Omental fat pad (tissue), 4 donors: ENCODE measurements at places on chromosomes 11 and 22. TPM values are rescaled to one million over a fixed set of nuclear protein-coding genes. Genes with fewer than 3 reads are reported as not detected.

- no peak for DNase-seq
Measured at GRCh38 chr11:74417379-74417804, 19.2 kb upstream of the PGM2L1 start.

GRCh38 chr11:108858622-108859021 is 193.8 kb downstream of the DDX10 start:
- DNase-seq: no peak

DNA sequence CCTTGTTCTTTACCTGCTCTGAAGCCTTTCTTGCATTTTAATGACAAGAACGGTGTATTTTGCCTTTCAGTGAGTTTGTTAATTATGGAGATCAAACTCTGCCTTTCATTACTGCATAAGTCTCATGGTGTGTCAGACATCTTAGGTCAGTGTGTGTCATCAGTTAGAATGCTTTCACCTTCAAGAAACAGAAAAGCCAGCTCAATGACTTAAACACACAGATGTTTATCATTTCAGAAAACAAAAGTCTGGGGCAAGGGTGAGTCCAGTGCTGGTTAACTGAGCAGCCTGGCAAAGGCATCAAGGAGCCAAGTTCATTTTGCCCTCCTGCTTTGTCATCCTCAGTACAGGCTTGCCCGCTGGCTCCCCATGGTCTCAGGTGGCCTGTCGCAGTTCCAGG is 54.5 kb downstream of the PACS1 start:
- no peak for DNase-seq

DNA sequence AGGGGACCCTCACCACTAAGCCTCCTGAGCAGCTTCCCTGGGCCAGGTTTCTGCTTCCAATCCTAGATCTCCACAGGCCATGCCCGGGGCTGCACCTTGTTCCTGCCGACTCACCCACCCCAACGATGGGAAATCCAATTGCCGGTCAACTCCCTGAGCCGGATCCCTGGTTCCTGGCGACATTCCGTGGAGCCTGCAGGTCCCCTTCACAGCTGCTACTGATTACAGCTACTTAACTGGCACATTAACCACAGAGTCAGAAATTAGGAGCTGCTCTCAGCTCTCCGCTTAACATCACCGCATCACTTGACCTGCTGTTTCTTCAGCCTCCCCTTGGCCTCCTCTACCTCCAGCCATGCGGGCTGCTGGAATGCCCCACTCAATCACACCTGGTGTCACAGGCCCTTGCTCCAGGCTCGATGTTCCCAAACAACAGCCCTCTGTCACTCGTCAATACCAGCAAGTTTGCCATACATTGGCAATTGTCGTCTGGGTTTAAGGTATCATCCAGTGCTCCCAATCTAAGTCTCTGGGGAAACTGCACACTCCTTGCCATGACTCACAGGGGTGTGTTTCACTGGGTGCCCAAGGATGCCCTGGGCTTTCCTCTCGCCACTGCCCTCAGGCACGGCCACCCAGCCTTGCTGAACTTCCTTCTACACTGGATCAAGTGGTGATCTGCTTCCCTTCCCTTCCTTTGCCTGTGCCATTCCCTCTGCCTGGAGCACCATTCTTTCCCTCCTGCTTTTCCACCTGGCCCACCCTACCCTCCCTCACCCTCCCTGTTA is 181.0 kb downstream of the MN1 start:
- DNase-seq: no peak

DNA sequence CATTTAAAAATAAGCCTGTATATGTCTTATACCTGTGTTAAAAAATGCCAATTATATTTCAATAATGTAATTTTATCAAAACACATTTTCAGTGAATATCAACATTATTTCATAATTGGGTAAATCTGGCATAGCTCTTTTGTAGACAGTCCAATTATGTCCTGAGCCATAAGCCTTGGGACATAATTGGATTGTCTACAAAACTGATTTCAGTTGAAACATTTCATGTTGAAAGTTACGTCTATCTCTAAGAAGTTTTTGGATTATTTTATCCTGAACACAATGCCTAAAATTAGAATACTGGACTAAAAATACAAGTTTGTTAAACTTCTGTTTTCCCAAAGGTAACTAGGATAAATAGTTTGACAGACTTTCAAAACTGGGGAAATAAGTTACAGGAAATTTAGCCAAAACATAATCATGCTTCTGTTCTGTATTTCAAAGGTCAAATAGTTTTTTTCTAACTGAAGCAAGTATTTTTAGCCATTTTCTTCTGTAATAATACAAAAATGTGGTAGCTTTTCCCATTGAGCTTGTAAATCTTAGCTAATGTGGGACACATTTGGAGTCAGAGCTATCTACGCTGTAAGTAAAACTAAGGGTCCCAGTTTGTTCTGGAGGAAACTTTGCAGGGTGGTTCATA is 100.7 kb upstream of the BIRC3 start:
- DNase-seq: no peak

- no peak for DNase-seq
Measured at GRCh38 chr11:97685695-97686094, 1295.9 kb downstream of the JRKL start.

DNA sequence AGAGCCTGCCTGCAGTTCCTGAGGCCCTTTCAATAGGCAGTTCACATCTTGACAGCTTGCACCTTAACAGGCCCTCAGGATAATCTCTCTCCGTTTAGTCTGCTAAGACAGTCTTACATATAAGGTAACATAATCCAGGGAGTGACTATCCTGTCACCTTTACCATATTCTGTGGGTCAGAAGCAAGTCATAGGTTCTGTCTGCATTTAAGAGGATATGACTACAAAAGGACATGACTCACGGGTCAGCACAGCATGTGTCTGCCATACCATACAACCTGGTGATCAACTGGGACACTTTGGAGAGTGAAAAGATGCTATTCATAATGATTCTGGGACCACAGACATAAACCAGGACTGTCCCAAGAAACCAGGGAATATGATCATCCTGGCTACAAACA is 611.1 kb downstream of the SOX6 start:
- no peak for DNase-seq

The CARS1 gene
- 40.6 TPM for total RNA-seq
